H9 (cell line): ENCODE measurements at places on chromosomes 1 and 21. TPM values are rescaled to one million over a fixed set of nuclear protein-coding genes. Genes with fewer than 3 reads are reported as not detected.

GRCh38 chr1:16189003-16189402 lies 23.4 kb downstream of the ARHGEF19 start:
- no peak for DNase-seq

GRCh38 chr1:116095027-116095426 lies 16.2 kb upstream of the MAB21L3 start:
- no peak for DNase-seq

DNA sequence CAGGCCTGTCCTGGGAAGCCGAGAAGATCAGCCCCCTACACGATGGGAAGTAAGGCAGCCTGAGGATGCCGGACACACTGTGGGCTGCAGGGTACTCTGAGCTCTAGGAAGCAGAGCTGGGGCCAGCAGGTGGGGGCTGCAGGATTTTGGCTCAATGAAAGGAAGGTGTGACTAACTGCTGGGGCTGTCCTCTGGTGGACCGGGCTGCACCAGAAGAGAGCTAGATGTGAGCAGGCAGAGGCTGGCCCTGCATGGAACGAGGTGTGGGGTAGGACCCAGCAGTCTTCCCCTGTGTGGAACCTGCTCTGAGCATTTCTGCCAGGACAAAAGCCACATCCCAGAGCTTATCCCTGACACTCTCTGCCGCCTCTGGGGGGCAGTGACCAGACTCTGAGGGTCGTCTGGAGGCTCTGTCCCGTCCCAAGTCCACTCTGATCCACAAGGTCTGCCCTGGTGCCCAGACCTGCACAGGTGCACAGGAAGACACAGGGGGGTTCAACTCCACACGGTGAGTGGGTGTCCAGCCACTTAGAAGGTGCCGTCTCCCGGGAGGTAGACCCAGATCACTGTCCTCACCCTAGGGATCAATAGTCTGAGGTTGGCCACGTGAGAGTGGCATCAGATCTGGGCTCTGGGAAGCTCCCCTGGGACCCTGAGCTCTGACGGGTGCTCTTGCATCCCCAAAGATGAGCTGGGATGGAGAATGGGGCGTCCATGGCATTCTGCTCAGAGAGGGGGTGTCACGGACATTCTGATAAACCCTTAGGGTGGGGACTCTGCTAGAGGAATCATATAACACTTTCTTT lies 187.6 kb upstream of the VAMP3 start:
- no peak for DNase-seq

DNA sequence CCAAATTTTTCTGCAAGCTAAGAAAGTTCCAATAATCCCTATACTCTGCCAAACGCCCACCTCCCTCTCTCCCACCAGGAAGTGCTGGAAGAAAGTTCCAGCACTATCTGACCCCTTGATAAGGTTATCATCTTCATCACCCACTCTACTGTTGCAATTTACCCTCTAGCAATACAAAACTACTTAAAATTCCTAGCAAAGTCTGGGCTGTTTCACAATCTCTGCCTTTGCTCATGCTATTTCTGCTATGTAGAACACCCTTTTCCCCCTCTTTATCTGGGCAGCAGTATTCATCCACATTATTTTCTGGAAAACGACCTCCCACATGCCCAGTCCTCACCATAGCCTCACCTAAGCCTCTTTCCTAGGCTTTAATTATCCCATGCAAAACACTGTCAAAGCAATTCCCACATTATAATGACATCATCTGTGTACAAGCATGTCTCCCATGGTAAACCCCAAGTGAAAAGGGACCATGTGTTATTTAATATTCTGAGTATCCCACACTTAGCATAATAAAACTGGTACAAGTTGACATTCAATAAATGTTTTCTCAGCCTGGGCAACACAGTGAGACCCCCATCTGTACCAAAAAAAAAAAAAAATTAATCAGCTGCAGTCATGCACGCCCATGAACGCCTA lies 12.0 kb downstream of the F11R start:
- no peak for DNase-seq

DNA sequence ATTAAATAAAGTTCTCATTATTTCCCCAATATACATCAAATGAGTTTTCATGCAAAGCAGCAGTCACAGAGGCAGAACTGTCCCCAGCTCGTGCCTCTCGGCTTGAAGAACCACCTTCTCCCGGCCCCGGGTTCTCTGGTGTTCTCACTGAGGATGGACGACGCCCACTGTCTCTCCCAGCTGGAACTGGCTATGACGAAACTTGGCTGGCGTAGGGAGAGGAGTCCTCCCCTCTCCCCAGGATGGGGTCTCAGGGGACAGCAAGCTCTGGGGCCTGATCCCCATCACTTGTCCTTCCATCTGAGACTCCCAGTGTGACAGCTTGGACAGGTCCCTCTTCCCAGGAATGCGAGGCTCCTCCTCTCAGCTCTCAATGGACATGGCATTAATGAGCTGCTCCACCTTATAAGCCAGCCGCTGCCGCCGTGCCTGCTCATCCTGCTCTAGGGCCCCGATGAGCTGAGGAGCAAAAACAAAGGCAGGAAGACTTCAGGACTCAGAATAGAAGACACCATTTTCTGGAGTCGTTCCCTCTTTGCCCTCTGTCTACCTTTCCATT lies 116.0 kb upstream of the CD34 start:
- DNase-seq, result no peak

DNA sequence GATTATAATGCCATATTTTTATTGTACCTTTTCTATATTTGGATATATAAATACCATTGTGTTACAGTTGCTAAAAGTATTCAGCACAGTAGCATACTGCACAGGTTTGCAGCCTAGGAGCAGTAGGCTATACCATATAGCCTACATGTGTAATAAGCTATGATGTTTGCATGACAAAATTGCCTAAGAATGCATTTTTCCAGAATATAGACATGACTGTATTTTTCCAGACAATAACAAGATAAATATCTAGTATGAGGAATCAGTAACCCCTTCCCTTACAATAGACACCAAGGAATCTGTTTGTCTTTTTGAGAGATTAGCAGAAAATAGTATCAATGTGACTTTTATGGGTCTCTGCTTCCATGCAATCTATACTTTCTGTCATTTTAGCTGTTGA lies 228.6 kb downstream of the GRIK1 start:
- DNase-seq, result no peak

DNA sequence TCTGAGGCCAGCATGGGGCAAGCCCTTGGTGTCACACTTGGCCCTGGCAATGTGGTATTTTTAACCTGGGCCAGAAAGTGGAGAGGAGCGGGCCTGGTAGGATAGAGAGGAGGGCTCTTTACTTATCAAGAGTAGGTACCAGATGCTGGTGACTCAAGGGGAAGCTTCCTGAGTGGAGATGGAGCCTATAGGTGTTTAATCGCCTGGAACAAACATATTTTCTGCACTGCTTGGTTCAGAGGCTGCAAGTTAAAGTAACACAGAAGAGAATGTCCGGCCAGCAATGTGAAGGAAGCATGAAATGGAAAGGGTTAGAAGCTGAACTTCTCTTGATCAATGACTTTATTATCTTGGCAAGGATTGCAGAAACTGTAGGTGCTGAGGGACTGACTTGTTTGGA lies 74.3 kb downstream of the DDR2 start:
- no peak for DNase-seq

DNA sequence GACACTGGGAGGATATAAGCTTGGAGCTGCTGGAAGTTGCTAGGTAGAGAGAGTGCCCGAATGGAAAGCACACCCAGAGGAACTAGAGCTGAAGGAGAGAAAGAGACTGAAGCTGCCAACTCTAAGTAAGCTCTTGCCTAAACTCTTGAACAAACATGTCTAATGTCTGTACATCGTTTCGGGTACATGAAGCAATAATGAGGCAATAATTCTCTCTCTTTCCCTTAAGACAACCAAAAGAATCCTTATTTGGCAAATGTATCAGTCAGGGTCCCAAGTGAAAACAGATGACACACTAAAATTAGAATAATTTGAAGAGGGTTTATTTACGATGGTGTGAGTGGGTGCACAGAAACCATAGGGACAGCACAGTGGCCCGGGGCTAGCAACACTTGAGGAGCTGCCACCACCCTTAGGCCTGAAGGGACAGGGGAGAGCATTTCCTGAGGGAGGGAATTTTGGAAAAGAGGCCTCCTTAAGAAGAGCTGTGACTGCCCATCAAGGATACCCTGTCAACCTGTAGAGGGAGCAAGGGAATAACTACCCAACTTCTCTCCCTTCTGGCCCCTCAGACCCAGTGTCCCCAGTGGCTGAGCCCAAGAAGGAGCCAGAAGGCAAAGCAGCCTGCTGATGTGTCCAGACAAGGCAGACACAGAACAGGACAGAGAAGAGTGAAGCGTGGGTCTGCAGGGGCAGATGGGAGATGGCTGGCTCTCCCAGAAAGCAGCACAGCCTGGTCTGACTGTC lies 36.1 kb upstream of the KHDRBS1 start:
- peak; percentile 85 for DNase-seq

GRCh38 chr1:55413286-55413685 lies 198.1 kb upstream of the USP24 start:
- DNase-seq, result no peak

MATN1 gene
- not detected in 2 replicates for total RNA-seq

GCSAML gene
- total RNA-seq, result not detected in 2 replicates

CFHR4 gene
- total RNA-seq, result not detected in 2 replicates
